ENCODE measurements at places on chromosomes 11 and 22. TPM values are rescaled to one million over a fixed set of nuclear protein-coding genes. Genes with fewer than 3 reads are reported as not detected.

HBE1 gene
- not detected for total RNA-seq

IFITM1 gene
- 16.4 TPM for total RNA-seq

BBOX1 gene
- total RNA-seq, result 13.2 TPM

OOSP1 gene
- total RNA-seq, result not detected

PNPLA5 gene
- total RNA-seq, result not detected

RTN4RL2 gene
- 0.14 TPM for total RNA-seq

KCNC1 gene
- not detected for total RNA-seq

TOMT gene
- not detected for total RNA-seq

PATE2 gene
- total RNA-seq, result not detected

CABP4 gene
- total RNA-seq, result not detected

DNAL4 gene
- 20.5 TPM for total RNA-seq

ALKBH8 gene
- total RNA-seq, result 4.6 TPM

NRGN gene
- total RNA-seq, result 1.7 TPM

NXPE2 gene
- total RNA-seq, result not detected

HIPK3 gene
- total RNA-seq, result 27.7 TPM

PRR5L gene
- 7.5 TPM for total RNA-seq

NECTIN1 gene
- 112 TPM for total RNA-seq

TEX54 gene
- not detected for total RNA-seq

POU2AF1 gene
- 3.4 TPM for total RNA-seq

SCO2 gene
- not detected for total RNA-seq

LRRC4C gene
- not detected for total RNA-seq

PHETA2 gene
- total RNA-seq, result 1.7 TPM

DRICH1 gene
- not detected for total RNA-seq

GLB1L2 gene
- 4.0 TPM for total RNA-seq

DDX25 gene
- total RNA-seq, result not detected

KRTAP5-7 gene
- not detected for total RNA-seq

GLB1L3 gene
- 0.42 TPM for total RNA-seq

C11orf86 gene
- total RNA-seq, result not detected

DNAJB7 gene
- not detected for total RNA-seq

SEPTIN5 gene
- 68.3 TPM for total RNA-seq
